Left renal cortex interstitium (tissue), 4 donors: ENCODE measurements at places on chromosomes 12 and 14. TPM values are rescaled to one million over a fixed set of nuclear protein-coding genes. Genes with fewer than 3 reads are reported as not detected.

DNA sequence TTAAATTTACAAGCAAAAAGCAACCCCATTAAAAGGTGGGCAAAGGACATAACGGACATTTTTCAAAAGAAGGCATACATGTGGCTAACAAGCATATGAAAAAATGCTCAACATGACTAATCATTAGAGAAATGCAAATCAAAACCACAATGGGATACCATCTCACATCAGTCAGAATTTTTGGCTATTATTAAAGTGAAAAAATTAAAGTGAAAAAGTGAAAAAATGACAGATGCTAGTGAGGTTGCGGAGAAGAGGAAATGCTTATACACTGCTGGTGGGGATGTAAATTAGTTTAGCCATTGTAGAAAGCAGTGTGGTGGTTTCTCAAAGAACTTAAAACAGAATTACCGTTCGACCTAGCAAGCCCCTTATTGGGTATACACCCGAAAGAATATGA lies 7.9 kb downstream of the OTOGL start:
- no peak for DNase-seq

VWF gene
- 11.1 TPM for polyA plus RNA-seq

GRCh38 chr12:92604786-92605185 lies 98.0 kb upstream of the PLEKHG7 start:
- DNase-seq: no peak

PRB2 gene
- not detected for polyA plus RNA-seq

GRCh38 chr14:20714593-20715250 lies 26.2 kb downstream of the ANG start:
- DNase-seq: no peak

- DNase-seq: no peak
Measured at GRCh38 chr14:54650331-54650958, 83.5 kb downstream of the SAMD4A start.

- no peak for DNase-seq
Measured at GRCh38 chr14:96756745-96757144, 40.4 kb upstream of the VRK1 start.

- no peak for DNase-seq
Measured at GRCh38 chr12:65934480-65935115, 110.3 kb downstream of the HMGA2 start.

DNAJC22 gene
- polyA plus RNA-seq: 18.4 TPM

DNA sequence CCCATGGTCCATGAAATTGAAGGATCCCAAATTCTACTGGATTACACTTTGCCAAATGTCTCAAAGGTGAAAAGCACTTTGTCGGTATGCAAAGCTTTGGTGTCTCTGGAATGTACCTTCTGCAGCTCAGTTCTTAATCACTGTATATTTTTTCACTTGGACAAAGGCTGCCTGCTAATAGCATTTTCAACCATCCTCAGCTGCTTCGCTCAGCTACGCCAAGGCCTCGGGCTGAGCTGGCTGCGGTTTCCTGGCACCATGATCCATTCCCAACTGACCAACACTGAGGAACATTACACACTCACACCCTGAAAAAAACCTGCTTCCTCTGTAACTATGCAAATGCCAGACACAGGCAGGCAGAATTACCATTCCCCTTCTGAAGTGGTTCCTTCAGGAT lies 335.2 kb downstream of the DPF3 start:
- no peak for DNase-seq

IFNG-AS1 gene
- 0.08 TPM for polyA plus RNA-seq

KCNC2 gene
- polyA plus RNA-seq: 0.94 TPM

- DNase-seq: no peak
Measured at GRCh38 chr12:67275380-67275913, 6.3 kb downstream of the CAND1 start.

GRCh38 chr12:2679816-2680675 lies 114.7 kb upstream of the FKBP4 start:
- DNase-seq: no peak
